ENCODE measurements at places on chromosomes 16 and 17. TPM values are rescaled to one million over a fixed set of nuclear protein-coding genes. Genes with fewer than 3 reads are reported as not detected.
A peak's percentile ranks its signal among the peaks of the same experiment; 100 is the strongest.

PMP22 gene
- 226 TPM for total RNA-seq

DNA sequence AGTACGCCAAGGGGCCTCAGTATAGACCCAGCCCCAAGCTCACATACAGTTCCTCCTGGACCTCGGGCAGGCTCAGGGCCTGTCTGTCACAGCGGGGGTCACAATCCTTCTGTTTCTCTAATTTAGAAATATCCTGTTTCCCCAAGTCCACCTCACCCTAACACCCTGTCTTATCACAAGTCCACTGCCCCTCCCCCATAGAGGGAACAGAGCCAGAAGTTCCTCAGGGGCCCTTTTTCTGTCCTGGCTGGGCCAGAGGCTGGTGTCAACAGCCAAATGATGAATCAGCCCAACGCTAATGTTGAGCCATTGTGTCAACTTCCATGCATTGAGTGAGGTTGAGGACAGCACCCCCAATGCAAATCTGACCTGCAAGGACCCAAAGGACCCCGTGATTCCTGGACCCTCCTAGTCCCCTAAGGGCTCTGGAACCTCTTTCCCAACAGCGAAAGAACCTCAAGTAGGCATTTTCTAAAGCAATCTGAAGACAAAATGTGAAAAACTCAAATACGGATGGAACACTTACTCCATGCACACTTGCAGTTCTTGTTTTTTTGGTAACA is 58.6 kb downstream of the PECAM1 start:
- no peaks in the 10 kb centered on the region for H3K4me1 ChIP-seq
- no peak overlapping the region for H3K4me3 ChIP-seq
- no peaks in the 10 kb centered on the region for H3K27me3 ChIP-seq
- H3K36me3 ChIP-seq: no peaks in the 10 kb centered on the region

- no peak overlapping the region for H3K4me3 ChIP-seq
- no peak for DNase-seq
- H3K4me1 ChIP-seq: no peaks in the 10 kb centered on the region
- no peak overlapping the region for H3K27ac ChIP-seq
- no peaks in the 10 kb centered on the region for H3K27me3 ChIP-seq
These were observed 4.2 kb downstream of the SNTB2 start for GRCh38 chr16:69191136-69191535.

ATP2A3 gene
- total RNA-seq: 28.7 TPM

- H3K27ac ChIP-seq: no peak overlapping the region
- no peaks in the 10 kb centered on the region for H3K27me3 ChIP-seq
- no peak for DNase-seq
- no peaks in the 10 kb centered on the region for H3K36me3 ChIP-seq
These were observed 9.0 kb downstream of the CDH5 start for GRCh38 chr16:66375451-66375850.

TP53TG3F gene
- not detected for total RNA-seq

DNA sequence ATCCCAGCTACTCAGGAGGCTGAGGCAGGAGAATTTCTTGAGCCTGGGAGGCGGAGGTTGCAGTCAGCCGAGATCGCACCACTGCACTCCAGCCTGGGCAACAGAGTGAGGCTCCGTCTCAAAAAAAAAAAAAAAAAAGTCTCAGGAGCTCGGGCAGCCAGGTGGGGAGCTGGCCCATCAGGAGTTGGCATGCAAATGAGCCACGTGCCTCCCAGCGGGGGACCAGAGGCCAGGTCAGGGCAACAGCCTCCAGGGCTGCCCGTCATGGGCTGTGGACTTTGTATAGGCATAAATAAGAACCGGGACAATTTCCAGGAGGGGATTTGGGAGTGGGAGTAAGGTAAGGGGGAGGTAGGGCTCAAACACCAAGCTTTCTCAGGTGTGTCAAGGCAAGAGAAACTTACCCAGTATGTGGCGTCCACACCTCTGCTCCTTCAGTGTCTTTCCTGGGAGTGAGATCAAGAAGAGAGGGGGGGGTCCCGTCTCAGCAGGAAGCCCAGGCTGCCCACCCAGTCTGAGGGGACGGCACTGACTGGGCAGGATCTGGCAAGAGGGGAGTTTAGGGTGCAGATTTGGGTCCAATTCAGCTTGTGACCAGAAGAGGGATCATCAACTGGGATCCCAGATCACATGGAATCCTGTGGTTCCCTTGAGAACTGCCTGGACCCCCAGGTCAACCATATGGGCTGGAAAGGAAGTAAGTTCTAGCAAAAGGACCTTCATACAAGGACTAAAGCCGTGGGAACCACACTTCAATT is 22.3 kb upstream of the G6PC1 start:
- no peak for DNase-seq
- no peak overlapping the region for H3K4me3 ChIP-seq
- no peaks in the 10 kb centered on the region for H3K27me3 ChIP-seq
- H3K4me1 ChIP-seq: no peaks in the 10 kb centered on the region
- H3K36me3 ChIP-seq: no peaks in the 10 kb centered on the region
- H3K27ac ChIP-seq: no peak overlapping the region

NRN1L gene
- total RNA-seq: 2.1 TPM

C17orf78 gene
- total RNA-seq: not detected

DNA sequence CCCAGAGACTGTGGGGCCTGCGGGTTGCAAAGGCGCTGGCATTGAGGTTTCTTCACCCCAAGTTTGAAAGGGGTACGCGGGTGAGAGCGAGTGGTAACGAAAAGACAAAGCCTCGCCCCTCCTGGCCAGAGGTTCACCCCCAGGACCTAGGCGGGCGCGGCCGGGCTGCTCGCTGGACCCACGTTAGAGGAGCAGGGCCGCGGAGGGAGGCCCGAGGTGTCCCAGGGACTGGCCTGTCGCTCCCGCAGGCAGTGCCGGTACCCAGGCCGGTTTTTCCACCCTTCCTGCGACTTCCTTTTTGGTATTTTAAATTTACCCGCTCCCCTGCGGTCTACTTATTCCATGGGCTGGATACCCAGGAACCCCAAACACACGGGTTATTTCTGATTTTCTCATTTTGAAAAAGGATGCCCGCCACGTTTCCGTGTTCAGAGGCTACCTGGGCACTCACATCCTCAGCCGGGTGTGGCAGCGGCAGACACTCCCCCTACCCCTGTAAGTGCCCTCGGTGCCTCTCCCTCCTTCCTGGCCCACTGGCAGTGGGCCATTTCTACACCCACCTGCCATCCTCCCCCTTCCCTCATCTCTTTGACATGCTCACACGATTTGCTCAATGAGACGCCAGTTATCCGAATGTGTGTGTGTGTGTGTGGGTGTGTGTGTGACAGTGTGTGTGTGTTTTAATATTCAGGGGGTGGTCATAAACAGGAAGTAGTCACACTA is 1.6 kb upstream of the FOXL1 start:
- no peak for DNase-seq
- H3K27me3 ChIP-seq: no peaks in the 10 kb centered on the region
- peak overlapping the region; percentile 96 for H3K27ac ChIP-seq

DNA sequence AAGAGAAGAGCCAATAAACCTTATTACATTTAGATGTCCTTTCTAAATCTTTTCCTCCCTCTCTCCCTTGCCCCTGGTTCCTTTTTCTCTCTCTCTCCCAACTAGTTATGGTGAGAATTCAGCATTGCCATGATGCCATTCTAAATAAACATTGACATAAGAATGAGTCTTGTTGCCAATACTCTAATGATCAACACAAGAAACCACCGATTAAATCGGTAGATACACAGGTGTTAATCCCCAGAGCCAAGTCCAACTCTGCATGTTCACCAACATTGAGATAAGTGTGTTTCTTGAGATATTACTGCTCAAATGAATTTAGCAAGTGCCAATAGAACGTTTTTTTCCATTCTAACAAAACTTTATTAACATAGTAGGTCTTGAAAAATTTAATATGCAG is 412.1 kb downstream of the KCNJ2 start:
- DNase-seq: no peak
- H3K4me3 ChIP-seq: no peak overlapping the region
- no peaks in the 10 kb centered on the region for H3K27me3 ChIP-seq

DNA sequence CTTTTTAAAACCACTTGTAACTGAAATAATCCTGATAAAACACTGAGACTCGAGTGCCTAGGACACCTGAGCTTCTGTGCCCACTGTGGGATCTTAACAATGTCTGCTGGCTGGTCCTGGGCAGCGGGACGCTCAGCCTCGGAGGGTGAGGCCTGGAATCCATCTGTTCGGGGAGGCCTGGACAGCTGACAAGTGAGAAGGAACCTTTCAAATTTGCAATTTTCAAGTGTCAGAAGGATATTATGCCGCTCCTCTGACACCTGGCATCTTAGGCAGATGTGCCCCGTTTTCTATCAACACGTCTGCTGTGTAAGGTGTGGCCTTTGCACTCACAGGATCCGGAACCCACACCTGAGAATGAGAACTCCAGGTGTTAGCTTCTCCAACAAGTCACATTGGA is 33.1 kb upstream of the C16orf78 start:
- H3K36me3 ChIP-seq: no peaks in the 10 kb centered on the region
- H3K4me3 ChIP-seq: no peak overlapping the region
- no peaks in the 10 kb centered on the region for H3K27me3 ChIP-seq
- H3K4me1 ChIP-seq: no peaks in the 10 kb centered on the region
- no peak overlapping the region for H3K27ac ChIP-seq

TSPAN10 gene
- 0.29 TPM for total RNA-seq

- no peak overlapping the region for H3K4me3 ChIP-seq
- DNase-seq: no peak
- H3K4me1 ChIP-seq: no peaks in the 10 kb centered on the region
- H3K36me3 ChIP-seq: no peaks in the 10 kb centered on the region
These were observed 54.9 kb downstream of the SDR42E1 start for GRCh38 chr16:81956213-81956948.

JPT2 gene
- total RNA-seq: 28.3 TPM

DNA sequence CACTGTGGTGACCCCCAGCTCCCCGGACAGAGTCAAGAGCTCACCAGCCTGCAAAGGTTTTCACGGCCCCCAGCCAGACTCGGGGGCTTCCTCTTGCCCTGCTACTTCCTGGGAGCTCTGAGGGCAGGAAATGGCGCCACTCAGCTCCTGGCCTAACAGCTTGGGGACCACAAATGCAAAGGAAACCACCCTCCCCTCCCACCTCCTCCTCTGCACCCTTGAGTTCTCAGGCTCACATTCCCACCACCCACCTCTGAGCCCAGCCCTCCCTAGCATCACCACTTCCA is 375 bp upstream of the SPN start:
- H3K27me3 ChIP-seq: no peaks in the 10 kb centered on the region
- no peak for DNase-seq
- no peak overlapping the region for H3K27ac ChIP-seq
- H3K4me3 ChIP-seq: no peak overlapping the region
- H3K36me3 ChIP-seq: no peaks in the 10 kb centered on the region

DNA sequence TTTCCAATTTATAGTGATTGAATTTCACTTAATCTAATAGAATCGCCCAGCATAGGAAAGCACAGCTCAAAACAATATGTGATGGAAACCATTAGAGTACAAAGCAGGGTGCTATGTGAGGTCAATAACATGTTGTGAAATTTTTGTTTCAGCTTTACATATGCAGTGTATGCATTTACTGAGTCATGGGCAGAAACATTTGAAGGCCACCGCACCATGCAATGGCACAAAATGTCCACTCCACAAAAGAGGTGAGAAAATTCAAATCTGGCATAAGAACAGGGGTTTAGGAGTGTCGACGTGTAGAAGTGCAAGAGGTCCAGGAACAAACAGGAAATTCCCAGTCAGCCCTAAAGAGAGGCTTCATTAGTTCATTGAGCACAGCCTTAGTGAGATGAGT is 131.2 kb downstream of the ANKFN1 start:
- no peak for DNase-seq
- H3K27ac ChIP-seq: no peak overlapping the region
- H3K4me1 ChIP-seq: no peaks in the 10 kb centered on the region
- no peaks in the 10 kb centered on the region for H3K36me3 ChIP-seq
- no peak overlapping the region for H3K4me3 ChIP-seq
- no peaks in the 10 kb centered on the region for H3K27me3 ChIP-seq

- H3K27ac ChIP-seq: no peak overlapping the region
- H3K36me3 ChIP-seq: no peaks in the 10 kb centered on the region
- DNase-seq: no peak
- H3K4me1 ChIP-seq: no peaks in the 10 kb centered on the region
- H3K27me3 ChIP-seq: no peaks in the 10 kb centered on the region
- H3K4me3 ChIP-seq: no peak overlapping the region
These were observed 203.8 kb upstream of the HSBP1 start for GRCh38 chr16:83603723-83604570.

TMEM114 gene
- not detected for total RNA-seq

DNA sequence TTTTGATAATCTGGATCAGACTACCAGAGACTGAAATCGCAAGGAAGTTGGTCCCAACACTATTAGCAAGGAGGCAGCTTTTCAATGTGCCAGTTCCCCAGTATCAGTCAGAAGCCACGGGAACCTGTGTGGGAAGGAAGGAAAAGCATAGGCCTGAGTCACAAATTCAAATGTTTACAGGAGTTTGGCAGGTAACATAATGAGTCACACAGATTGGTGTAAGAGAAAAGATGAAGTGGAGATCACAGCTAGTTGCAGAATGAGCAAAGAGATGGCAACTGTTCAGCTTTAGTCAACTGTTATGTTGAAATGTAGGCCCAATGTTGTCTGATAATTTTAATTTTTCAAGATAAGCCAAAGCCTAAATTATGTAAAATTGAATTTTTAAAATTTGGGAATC is 28.1 kb upstream of the ITGA2B start:
- DNase-seq: no peak
- H3K27me3 ChIP-seq: no peaks in the 10 kb centered on the region
- no peaks in the 10 kb centered on the region for H3K36me3 ChIP-seq
- no peak overlapping the region for H3K4me3 ChIP-seq
- no peak overlapping the region for H3K27ac ChIP-seq

DNA sequence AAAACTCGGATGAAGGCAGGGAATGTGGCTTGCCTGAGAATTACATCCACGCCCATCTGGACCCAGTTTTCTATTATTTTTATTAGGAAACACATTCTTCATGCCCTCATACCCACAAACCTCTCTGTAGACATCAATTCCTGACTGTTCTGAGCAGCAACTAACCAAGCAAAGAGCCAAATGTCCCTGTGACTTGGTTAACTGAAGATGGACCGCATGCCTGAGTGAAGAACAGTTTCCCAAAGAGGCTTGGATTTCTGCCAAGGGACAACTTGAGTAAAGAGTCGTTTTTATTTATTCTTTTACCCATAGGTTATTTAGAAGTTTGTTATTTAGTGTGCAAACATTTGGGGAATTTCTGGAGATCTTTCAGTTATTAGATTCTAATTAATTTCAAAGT is 259.8 kb downstream of the GRIN2A start:
- no peaks in the 10 kb centered on the region for H3K27me3 ChIP-seq
- no peak for DNase-seq
- H3K27ac ChIP-seq: no peak overlapping the region
- H3K36me3 ChIP-seq: no peaks in the 10 kb centered on the region
- H3K4me3 ChIP-seq: no peak overlapping the region

NEK8 gene
- 4.5 TPM for total RNA-seq

ZNF205 gene
- 10.0 TPM for total RNA-seq

- peak overlapping the region; percentile 90 for H3K27ac ChIP-seq
- H3K36me3 ChIP-seq: no peaks in the 10 kb centered on the region
- no peak overlapping the region for H3K4me3 ChIP-seq
- peaks cover 6% of the 10 kb centered on the region for H3K4me1 ChIP-seq
- peak; percentile 68 for DNase-seq
- H3K27me3 ChIP-seq: no peaks in the 10 kb centered on the region
These were observed 50.6 kb upstream of the NKD1 start for GRCh38 chr16:50497592-50497991.

KIFC3 gene
- 80.1 TPM for total RNA-seq

SLC5A11 gene
- total RNA-seq: not detected

All from aorta (tissue), 5 donors.